ENCODE measurements at places on chromosomes 2 and 18.

GRCh38 chr18:49001111-49001510 lies 50.3 kb upstream of the SMAD7 start:
- no peak for DNase-seq

GRCh38 chr2:2731816-2732284 lies 400.8 kb upstream of the MYT1L start:
- no peak for DNase-seq

- DNase-seq, result no peak
Measured at GRCh38 chr18:65146482-65147021, 604.3 kb upstream of the CDH7 start.

DNA sequence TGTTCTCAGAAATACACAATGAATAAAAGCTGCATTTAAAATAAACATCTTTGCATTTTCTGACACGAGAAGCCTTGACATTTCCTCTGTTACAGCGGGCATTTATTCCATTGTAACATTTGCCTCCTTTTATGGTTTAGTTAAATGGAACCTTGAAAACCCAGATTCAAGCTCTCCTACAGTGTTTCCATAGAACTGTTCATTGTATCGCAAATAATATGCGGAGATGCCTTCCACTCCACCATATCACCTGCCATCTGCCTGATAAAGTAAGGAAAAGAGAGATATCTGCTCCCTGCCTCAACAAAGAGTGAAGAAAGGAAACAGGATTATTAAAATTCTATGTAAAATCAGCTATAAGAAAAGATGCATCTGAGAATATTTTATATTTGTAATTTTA lies 69.8 kb downstream of the CDH19 start:
- no peak for DNase-seq

- no peak for DNase-seq
Measured at GRCh38 chr18:79964330-79965118, at the start of gene HSBP1L1. Gene HSBP1L1 (plus strand): TSS chr18:79964643. CDS start chr18:79964736, 93 bp downstream.

DNA sequence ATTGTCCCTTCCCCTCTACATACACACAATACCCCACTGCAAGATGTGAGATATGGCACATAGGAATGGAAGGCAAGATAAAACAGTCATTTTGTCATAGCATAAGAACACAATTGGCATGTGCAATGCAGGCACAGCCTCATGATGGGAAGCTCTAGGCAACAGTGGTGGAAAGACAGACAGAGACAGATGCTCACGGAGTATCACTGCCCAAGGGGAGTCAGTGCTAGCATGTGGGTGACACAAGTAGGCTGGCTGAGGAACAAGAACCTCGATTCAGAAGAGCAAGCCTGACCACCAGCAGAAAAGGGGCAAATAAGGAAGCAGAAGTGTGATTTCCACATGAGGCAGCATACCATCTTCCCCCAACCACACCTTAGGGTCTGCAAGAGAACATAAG lies 323.6 kb downstream of the PAX3 start:
- DNase-seq, result no peak

DNA sequence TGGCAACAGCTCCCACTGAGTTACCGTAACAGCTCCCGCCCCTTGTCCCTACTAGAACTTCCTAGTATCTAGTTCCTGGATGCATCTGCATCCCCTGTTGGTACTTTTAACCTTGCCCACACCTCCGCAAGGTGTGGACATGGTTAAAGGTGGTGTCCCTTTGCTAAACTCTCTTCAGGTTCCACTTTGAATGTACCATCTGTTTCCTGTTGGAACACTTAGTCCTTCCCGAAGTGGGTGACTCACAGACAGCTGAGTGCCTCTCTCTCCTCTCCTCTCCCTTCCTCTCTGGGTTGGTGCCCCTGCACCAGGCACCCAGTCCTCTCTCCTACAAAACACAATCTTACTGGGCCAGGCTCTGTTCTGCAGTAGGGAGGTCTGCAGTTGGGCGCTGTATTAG lies 19.6 kb upstream of the REL start:
- DNase-seq, result no peak

DNA sequence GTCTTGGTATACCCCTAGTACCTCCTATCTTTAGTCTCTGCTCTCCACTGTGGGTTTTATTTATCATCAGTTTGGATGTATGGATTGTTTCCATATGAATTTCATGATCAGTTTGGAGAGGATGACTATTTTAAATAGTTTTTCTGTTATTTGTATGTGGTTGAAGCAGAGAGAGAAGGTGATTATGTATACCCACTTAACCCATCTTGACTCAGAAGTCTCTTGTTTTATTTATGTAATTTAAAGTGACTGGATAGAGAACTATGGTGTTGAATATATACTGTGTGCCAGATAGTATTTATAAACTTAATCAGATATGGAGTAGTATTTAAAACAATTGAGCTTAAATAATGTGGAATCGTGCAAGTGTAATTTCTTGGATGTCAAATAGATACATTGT lies 39.9 kb downstream of the SMAD4 start:
- DNase-seq, result no peak

DNA sequence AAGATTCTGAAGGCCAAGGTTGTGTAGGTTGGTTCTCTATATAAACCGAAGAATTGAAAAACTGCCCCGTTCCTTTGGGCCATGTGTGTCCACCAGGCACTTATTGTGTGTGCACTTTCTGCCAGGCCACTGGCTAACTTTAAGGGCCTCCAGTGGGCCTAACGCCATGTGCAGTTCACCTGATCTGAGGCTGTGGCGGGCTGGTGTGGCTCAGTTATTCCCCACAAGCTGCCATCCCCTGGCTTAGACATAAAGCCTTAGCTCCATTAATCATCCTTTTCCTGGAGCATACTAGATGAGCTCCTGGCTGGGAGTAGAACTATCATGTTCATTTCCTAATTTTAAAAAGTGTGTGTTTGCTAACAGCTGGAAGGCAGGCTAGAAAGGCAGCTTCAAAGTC lies 304.1 kb upstream of the TNP1 start:
- DNase-seq, result no peak

- no peak for DNase-seq
Measured at GRCh38 chr2:178397002-178397605, 53.9 kb downstream of the PRKRA start.

DNA sequence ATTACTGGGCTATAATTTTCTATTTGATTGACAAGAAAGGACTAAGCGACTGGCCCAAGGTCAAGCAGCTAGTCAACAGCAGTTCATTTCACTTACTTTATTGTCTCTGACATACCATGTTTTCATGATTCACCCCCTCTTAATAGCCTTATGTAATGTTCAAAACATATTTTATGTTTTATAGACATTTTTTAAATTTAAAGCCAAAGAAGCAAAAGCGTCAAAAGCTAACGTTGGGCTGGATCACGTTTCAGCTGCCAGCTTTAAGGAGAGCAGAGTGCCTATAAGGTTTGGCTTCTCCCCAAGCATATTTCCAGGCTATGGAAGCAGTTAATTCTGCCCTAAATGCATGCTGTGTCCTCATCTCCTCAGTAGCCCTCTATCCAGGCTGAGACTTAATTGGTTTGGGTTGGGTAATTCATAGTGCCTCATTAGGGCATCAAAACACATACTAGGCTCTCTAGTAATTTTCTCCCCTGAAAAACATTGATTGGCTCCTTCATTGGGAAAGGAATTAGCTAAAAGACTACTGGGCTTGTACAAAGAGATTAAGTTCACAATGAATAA lies 94.8 kb upstream of the CREB1 start:
- DNase-seq, result no peak

GRCh38 chr2:26704441-26704977 lies 12.0 kb downstream of the KCNK3 start:
- no peak for DNase-seq

DNA sequence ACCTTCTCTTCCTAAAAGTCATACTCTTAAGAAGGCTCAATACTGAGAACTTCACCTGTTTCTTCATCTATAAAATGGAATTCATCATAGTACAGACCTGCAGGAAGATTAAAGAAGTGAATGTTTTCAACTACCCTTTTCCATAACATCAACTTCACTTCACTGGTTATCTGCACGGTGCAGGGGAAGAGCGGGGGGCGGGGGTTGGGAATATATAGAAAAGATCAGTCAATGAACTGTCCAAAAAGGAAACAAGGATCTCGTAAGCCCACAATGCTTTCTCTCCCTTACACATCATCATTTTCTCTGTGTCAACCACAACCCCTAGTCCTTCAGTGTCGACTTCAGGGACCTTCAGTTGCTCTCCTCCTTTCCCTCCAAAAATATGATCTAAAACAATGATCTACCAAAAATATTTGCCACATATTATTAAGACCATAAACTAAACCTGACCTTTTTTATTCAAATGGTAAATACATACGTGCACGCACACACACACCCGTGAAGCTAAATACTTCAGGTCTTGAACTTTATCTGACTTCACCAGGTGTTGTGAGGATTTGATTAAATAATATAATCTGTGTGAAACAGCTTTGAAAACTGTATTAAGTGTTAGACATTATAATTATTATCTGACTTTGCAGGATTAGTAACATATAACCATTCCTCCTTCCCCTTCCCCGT lies 4.9 kb downstream of the MBOAT2 start:
- DNase-seq, result no peak

GRCh38 chr2:54773838-54774237 lies 50.4 kb downstream of the EML6 start:
- DNase-seq, result no peak

- DNase-seq, result no peak
Measured at GRCh38 chr2:200353120-200353519, 46.6 kb downstream of the SPATS2L start.

DNA sequence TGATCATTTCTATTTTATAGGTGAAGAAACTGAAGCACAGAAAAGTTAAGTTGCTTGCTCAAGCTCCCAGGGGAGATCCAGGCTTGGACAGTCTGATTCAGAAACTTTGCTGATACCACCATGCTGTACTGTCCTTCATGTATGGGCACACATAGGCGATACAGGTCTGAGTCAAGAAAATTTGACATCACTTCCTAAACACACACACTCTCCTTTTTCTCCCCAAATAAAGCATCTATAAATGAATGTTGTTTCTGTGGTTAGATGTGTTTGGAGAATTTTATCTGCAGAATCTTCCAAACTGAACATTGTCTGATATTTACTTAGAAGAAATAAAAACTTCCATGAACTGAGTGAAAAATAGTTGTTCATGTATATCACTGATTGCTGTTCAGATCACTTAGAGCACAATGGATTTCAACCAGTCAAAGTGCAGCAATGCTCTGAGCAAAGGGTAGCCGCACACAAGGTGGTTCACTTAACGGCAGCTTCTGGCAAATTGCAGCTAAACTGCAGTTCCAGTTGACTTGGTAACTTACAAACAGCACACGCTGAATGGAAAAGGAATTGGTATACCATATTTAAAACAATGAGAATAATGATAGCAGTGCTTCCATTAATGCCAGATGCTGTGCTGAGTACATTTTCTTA lies 10.0 kb upstream of the AGFG1 start:
- no peak for DNase-seq

DNA sequence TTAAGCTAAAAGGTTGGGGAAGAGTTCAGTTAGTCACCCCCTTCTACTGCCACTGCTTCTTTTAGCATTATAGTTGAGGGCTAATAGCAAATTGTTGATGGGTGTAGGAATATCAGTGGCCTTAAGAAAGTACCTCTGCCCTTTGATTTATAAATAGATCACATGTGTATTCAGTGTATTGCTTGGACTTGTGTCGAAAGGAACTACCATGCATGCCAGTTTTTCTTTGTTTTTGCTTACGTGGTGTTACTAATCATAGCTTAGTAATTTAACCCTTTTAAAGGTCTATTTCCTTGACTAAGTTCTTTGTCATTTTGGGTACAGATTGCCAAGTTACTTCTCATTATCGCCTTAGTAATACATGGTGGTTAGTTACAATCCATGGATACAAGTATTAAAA lies 85.6 kb downstream of the MIB1 start:
- no peak for DNase-seq

DNA sequence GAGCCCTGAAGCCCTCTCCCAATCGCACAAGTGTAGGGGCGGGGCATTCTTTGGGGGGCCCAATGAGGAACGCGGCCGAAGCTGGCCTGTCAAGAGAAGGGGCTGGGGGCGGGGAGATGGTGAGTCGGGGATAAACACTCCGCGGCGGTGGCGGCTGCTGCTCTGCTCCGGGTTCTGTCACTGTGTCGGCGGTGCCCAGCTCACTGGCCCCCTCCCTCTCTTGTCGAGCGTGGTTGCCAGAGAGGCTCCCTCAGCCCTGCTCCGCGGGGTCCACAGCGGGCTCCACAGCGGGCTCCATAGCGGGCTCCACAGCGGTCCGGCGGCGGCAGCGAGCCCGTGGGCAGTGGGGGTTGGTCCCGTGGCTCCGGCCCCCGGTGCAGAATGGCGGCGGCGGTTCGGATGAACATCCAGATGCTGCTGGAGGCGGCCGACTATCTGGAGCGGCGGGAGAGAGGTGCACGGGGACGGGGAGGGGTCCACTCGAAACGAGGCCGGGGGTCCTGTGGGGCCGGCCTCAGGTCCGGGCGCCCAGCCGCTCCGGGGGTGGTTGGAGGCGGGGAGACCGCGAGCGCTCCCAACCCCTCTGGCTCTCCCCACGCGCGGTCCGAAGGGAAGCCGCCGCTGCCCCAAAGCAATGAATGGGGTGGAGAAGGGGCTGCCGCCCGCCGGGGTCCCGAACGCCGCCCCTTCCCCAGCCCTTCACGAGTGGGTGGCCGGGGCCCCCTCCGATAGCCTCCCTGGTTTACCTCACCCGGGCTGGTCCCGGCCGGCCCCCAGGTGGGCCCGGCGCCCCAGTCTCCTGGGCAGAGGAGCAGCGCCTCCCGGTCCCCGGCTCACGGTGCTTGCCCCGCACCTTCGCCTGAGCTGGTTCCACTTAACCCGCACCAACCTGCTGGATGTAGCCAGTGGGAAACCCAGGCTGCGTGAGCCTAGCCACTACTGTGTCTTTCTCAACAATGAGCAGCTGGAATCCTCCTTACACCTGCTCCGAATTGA lies at the start of gene MXD1:
TSS of gene MXD1 (plus strand) at position 160 of the 996 bp plus-strand sequence. CDS start at position 382, 222 bp downstream.
- DNase-seq, result no peak

GRCh38 chr18:27226556-27227075 lies 41.5 kb upstream of the CHST9 start:
- DNase-seq, result no peak

DNA sequence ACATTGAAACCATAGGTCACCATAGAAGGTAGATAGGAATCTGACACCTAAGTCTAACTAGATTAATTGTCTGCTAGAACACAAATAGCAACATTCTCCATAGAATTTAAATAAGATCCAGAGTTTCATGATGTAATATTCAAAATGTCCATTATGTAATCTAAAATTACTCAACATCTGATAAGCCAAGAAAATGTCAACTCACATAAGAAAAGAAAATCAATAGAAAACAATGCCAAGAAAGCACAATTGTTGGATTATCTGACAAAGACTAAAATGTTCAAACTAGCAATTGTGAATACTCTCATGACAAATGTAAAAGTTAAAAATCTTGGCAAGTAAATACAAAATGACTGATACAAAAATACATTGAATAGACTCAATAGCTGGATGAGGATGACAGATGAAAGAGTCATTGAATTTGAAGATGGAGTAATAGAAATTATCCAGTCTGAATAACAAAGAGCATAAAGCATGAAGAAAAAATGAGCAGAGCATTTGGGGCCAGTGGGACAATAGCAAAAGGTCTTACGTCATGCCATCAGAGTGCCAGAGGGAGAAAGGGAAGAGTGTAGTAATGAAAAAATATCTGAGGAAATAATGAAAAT lies 358.6 kb downstream of the METTL4 start:
- DNase-seq, result no peak
